ENCODE measurements at places on chromosomes 7 and 10.

- no peak for DNase-seq
Measured at GRCh38 chr7:15555381-15555859, 6.4 kb downstream of the AGMO start.

DNA sequence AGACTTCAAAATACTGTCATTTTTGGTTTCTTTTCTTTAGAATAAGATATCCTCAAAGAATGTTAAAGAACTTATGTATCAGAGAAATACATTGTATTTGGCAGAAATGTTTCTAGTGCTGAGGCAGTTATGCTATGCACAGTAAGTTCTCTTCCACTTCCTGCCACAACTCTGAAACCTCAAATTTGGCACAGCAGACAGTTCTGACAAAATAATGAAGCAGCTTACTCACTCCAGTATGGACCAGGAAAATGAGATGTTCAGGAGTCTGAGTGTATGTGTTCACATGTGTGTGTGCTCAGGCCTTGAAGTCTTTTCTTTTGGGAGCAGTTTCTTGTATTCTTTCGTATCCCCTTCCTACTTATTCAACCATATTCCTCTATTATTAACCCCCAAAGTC, 197.0 kb upstream of the AGK start:
- no peak for DNase-seq

DNA sequence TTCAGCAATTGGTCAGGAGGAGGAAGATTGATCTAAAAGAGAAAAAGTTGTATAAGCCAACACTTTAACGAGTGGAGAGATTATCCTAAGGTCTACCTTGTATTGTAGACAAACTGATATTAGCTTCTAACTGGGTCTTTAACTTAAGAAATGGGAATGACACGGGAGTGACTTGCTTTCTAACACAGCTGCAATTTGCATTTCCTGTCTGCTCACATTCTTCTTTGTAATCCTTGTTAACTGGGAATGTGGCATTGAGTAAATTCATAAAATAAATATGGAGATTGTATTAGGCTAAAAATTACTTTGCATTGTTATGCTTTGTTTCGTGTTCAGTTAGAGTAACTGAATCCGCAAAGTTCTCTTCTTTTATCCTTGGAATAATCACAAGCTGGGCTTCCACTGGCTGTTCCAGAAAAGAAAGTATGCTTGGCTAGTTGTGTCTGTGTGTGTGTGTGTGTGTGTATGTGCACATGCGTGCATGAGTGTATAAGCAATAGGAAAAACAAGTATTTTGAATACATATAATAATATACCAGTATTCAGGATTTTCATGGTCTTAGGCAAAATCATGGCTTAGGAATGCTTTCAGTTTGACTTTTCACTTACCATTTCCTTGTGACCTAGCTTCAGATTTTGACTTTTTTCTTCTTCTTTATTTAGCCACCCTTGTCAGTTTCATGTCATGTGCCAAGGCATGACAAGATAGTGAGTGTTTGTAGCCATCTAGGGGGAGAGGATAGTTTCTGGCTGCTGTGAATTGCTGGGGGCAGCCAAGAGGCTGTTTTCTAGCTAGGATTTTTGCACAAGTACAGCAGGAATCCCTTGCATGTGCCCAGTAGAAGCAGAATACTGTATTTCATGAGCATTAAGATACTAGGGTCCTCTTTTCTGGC, 54.5 kb upstream of the FZD8 start:
- DNase-seq, result no peak

- no peak for DNase-seq
Measured at GRCh38 chr10:103280506-103280905, 3.6 kb downstream of the INA start.

DNA sequence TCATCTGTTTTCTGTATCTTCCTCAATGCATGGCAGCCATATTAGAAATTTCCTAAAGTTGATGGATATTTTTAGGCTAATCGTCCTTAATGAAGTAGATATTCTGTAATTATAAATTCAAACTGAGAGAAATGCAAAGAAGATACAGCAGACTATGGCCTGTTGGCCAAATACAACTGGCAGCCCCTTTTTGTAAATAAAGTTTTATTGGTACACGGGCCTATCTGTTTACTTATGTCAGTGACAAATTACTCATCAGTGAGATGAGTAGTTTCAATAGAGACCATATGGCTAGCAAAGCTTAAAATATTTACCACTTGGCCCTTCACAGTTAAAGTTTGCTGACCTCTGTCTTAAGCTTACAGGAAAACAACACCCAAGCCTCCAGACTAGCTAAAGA, 112.3 kb downstream of the HTR7 start:
- DNase-seq, result no peak

DNA sequence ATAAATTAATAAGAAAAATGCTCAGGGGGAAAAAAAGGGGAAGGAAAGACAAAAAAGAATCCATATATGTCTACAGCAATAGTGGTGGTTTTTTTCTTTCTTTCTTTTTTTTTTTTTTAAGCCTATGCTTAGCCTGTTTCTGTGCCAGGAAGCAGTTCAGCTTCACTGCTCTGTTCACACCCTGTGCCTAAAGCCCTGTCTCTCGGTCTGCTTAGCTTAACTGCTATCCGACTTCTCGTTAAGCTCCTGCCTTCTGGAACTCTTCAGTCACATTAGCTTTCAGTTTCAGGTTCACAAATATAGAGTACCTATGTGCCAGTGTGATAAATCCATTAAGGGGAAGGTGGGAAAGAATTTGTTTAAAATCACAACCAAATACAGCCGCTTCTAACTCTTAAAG, 26.5 kb upstream of the NRG3 start:
- DNase-seq, result no peak

GRCh38 chr10:125015356-125015944, 73.5 kb downstream of the ZRANB1 start:
- DNase-seq, result peak; percentile 28

DNA sequence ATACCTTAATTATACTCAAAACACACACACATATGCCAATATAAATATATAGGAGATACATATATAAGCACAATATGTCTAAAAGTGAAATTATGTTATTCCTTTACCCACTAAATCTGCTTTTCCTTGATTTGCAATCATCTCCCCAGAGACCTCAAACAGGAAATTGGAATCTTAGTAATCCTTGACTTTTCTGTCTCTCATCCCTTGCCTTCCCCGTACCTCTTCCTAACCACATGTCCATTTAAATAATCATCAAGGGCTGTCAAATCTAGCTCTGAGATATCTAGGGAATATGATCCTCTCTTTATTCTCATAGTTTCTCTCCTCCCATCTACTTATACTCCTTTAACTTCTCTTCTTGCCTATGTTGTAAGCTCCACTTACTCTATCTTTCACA, 336.6 kb downstream of the HGF start:
- DNase-seq, result no peak

GRCh38 chr10:32938554-32939061, 19.4 kb downstream of the ITGB1 start:
- no peak for DNase-seq

- DNase-seq, result no peak
Measured at GRCh38 chr7:135160098-135160857, 10.2 kb downstream of the CYREN start.

GRCh38 chr7:75565132-75565837, 73.2 kb downstream of the SPDYE5 start:
- DNase-seq, result no peak

GRCh38 chr7:45105588-45106188, 5.8 kb downstream of the TBRG4 start:
- no peak for DNase-seq

DNA sequence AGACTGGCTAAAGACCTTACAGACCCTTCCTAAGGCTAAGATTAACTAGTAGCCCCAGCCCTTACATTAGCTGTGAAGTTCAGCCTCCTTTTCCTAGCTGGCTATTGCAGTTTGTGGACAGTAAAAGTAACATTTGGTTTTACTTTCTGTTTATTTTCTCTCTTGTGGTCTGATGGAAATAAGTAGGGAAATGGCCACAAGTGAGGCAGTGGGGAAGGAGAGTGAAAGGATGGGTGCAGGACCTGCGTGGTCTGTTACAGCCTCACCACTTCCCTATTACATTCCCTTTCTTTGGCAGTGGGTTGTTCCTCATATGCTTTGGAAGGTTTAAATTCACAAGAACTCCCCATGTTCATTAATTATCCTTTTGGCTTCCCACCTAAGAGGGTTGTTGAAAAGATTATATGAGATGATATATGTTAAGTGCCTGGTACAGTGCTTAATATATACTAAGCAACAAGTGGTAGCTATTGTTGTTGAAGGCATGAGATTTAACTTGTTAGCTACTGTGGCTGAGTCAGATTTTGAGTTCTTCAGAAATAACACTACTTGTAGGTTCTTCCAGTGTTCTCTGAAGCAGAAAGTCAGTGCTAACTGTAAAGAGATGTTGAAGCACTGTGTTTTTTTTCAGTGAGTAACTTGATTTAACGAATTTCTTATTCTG, 181.7 kb downstream of the ST7 start:
- DNase-seq, result no peak

GRCh38 chr10:99375426-99375825, 46.3 kb downstream of the CNNM1 start:
- no peak for DNase-seq

DNA sequence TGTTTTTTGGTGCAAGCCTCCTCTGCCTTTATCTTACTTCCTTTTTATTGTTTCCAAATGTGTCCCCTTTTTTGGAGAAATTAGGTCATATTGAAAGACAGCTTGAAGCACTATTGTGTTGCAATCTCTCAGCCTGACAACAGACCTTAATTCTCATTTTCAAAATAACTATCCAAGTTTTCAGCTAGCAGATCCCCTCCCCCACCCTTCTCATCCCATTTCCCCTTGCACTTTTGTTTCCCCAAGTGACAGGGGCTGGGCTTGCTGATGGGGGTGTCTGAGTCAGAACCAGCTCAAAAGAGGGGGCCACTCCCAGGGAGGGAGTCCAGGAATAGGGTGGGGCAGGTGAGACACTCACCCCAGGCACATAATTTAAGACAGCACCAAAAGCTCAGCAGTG, 75.3 kb downstream of the MKI67 start:
- DNase-seq, result no peak

GRCh38 chr7:47602272-47603004, 20.5 kb upstream of the TNS3 start:
- DNase-seq, result no peak

DNA sequence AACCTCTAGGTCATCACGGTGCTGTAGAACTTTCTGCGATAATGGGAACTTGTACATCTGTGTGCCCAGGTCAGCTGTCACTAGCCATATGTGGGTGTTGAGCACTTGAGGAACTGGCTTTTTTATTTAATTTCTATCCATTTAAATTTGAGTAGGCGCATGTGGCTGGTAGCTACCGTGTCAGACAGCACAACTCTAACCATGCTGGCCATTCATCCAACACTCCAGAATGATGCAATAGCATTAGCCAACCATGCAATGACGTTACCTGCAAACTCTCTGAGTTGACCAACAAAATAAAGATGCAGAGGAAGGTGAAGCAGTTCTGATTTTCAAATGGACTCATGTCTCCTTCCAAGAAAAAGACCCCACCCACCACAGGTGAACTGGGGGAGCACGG, 24.4 kb upstream of the CHST15 start:
- no peak for DNase-seq

DNA sequence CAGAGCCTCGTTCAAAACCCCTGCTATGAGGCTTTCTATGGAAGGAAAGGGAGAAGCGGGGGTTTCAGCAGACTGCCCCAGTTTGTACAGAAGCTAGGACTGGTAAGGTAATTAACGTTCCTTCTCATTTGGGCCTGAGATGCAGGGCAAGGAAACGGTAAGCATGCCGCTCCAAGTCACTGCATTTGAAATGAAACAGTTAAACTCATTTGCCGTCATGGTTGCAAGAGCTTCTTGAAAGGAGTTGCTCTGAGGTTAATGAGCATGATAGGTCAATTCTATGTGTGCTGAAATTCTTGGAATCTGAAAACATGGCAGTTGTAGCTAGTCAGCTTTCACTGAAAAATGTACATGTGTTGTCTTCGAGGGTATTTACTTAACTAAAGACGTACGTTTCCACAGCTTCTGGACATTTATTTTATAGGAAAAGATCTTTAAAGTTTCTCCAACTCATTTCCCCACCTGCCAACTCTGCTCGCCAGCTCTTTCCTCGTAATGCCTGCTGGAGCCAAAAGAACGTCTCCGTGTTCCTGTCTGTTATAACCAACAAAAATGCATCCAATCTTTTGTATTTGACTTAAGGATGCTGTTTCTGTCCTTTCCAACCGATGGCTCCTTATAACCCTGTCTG, 73.3 kb downstream of the ADAM12 start:
- DNase-seq, result no peak

DNA sequence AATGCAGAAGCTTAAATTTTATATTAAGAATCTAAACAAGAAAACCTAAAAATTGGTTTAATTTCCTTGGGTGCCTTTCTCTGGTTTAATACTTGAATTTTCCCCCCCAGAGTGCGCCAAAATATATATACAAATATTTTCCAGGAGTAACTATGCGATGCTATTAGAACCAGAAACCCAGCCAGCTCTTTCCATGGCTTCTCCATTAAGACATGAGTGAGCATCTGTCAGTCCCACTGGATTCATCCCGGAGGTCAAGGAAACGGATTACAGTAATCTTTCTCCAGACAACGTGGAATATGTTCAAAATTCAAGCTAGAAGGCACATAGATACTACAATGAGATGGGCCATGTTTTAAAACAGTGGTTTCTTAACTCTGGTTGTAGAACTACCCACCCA, 148.8 kb downstream of the TAX1BP1 start:
- no peak for DNase-seq

DNA sequence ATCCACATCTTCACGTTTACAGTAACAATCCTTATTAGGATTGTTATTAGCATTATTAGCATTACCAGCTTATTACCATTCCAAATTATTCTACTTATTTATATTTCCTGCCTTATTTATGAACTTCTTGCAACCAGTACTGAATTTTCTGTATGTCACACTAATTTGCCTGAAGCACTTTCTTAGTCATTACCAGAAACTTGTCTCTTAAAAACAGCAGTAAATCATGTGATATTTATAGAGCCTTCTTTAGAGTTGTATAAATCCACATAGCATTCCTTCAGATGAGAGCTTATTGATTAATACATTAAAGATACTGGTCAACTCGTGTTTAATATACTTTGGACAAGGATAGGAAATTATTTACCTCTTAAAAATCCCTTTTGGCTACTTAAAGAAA, 618.6 kb downstream of the SUGCT start:
- no peak for DNase-seq

- no peak for DNase-seq
Measured at GRCh38 chr10:71974489-71975021, 10.4 kb downstream of the CHST3 start.

GRCh38 chr10:45602082-45602730, 70.4 kb downstream of the ZFAND4 start:
- no peak for DNase-seq

GRCh38 chr7:30171766-30172447, 37.1 kb downstream of the MTURN start:
- no peak for DNase-seq

DNA sequence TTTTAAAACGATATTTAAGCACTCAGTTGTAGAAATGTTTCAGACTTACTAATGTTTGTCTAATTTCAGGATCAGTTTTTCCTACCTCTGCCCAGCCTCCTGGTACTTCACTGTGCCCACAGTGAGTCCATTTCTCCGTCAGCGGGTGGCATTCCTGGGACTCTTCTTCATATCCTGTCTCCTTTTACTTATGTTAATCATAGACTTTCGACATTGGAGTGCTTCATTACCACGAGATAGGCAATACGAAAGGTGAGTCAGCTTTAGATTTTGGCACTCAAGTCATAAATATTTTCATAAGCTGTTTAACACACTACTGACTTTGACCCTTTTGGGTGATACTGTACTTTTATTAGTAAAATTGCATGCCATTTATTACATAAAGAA, 2.1 kb downstream of the ENTPD7 start:
- no peak for DNase-seq

- no peak for DNase-seq
Measured at GRCh38 chr10:8437896-8438295, 383.4 kb downstream of the GATA3 start.

GRCh38 chr7:43229801-43230200, 117.4 kb downstream of the HECW1 start:
- no peak for DNase-seq
